GM12891 (cell line): ENCODE measurements at places on chromosomes 3 and 15.

DNA sequence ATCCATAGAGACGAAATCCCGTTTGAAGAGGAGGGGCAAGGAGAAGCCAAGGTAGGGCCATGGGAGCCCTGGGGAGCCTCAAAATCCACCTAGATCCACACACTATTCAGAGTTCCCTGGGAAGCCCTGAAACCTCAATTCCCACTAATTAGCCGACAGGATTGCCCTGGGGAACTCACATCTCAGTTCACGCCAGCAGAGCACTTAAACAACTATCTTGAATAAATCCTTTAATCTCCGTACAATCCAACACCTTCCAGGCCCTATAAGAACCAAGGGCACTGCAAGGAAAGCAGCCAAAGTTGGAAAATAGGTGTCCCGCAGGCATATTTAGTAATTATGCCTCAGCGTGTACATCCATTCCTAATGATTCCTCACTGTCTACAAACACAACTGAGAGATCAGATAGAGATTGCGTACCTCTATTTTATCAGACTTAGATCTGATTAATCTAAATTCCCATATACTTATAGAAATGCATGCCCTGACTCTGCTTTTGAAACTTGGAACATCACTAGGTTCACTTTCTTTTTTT is 25.6 kb upstream of the EIF4A2 start:
- DNase-seq, result no peak

DNA sequence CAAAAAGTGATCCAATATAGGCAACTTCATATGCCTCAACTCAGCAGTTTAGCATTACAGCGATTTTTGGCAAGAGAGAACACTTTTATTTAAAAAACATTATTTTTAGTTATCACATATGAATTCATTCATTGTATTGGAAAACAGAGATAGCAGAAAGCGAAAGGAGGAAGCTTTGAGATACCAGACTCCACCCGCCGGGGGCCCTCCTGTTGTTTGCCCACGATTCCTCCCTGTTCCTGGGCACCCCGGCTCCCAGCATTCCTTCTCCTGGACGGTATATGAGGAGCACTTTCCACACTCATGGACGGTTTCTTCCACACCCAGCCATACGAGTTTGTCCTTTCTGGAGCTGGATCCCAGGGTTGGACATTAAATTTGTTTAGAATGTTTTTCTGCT is 18.2 kb downstream of the APBA2 start:
- DNase-seq, result no peak

DNA sequence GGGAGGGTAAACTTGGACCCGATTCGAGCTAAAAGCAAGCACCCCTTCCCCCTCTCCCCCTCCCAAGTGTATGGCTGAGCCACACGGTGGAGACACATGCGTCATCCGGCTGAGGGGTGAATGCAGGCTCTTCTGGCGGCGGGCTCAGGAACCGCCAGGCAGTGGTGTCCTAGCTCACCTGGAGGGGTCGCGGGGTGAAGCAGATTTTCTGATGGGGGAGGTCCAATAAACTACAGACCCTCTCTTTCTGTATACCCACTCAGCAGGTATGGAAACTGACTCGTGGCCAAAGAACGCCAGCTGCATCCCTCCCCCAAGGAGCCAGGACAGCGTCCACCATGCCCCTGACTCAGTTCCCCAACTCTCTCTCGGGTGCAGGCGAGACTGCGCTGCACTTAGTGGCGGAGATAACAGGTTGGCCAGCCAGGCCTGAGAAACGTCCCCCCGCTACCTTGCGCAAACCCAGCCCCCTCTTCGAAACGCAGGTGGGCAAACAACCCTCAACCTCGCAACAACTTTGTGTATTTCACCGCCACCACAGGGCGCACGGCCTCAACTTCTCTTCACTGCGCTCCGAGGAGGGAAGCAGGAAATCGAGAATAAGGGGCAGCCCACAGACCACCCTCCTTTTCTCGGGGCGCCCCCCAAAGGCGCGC is 1.3 kb downstream of the MAGI1 start:
- no peak for DNase-seq

GRCh38 chr3:98058244-98058960 is 23.3 kb upstream of the GABRR3 start:
- no peak for DNase-seq

- DNase-seq, result no peak
These were observed 257.0 kb downstream of the LSAMP start for GRCh38 chr3:116188231-116188785.

DNA sequence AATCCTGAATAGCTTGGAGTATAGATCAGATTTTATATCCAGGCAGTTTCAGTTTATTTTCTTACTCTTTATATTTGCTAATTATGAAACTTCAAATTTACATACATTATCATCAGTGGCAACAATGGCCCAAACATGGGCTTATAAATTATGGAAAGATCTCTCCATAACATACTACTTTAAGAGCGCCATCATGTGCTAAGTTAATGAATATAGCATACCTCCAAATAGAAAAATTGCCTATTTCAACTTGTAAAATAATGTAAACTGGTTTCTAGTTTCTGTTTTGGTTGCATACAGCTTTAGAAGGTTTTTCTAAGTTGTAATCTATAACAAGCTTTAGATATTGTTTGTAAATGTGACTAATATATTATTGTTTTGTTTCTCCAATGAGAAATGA is 531.3 kb upstream of the UBE2E2 start:
- no peak for DNase-seq

GRCh38 chr15:28001641-28002040 is 97.5 kb downstream of the OCA2 start:
- DNase-seq, result no peak

DNA sequence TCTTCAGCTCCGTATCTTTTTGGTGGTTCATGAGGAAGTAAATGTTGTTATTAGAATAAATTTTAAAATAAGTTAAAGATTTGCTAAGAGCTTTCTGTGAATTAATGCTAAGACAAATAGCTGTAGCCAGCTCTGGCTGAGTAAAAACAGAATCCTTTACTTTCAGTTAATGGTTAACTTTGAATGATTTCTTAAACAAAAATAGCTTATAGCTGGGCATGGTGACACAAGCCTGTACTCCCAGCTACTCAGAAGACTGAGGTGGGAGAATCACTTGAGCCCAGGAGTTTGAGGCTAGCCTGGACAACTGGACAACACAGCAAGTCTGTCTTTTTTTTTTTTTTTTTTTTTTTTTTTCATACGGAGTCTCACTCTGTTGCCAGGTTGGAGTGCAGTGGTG is 25.0 kb downstream of the TCAIM start:
- no peak for DNase-seq

- no peak for DNase-seq
These were observed 34.7 kb upstream of the BNIP2 start for GRCh38 chr15:59723687-59724346.

- DNase-seq, result no peak
These were observed 44.9 kb upstream of the PARP14 start for GRCh38 chr3:122635789-122636188.

GRCh38 chr3:113018536-113019181 is 27.9 kb downstream of the GTPBP8 start:
- DNase-seq, result no peak

GRCh38 chr3:114147251-114147650 is 31.6 kb downstream of the DRD3 start:
- no peak for DNase-seq

GRCh38 chr3:160450846-160451245 is 1.3 kb upstream of the TRIM59 start:
- no peak for DNase-seq

GRCh38 chr3:128801779-128802380 is 75.9 kb downstream of the RAB7A start:
- no peak for DNase-seq

GRCh38 chr3:193078996-193079753 is 161.5 kb upstream of the MB21D2 start:
- no peak for DNase-seq

- no peak for DNase-seq
These were observed 32.1 kb upstream of the DENND4A start for GRCh38 chr15:65824031-65824743.

GRCh38 chr15:26691249-26691648 is 81.6 kb downstream of the GABRB3 start:
- no peak for DNase-seq

- no peak for DNase-seq
These were observed 143.6 kb upstream of the GOLIM4 start for GRCh38 chr3:168239287-168239686.

- DNase-seq, result no peak
These were observed 7.9 kb upstream of the OR4F6 start for GRCh38 chr15:101795455-101795854.

GRCh38 chr15:33262306-33262705 is 48.5 kb upstream of the RYR3 start:
- DNase-seq, result no peak

GRCh38 chr3:169153656-169154055 is 509.9 kb downstream of the MECOM start:
- DNase-seq, result no peak

DNA sequence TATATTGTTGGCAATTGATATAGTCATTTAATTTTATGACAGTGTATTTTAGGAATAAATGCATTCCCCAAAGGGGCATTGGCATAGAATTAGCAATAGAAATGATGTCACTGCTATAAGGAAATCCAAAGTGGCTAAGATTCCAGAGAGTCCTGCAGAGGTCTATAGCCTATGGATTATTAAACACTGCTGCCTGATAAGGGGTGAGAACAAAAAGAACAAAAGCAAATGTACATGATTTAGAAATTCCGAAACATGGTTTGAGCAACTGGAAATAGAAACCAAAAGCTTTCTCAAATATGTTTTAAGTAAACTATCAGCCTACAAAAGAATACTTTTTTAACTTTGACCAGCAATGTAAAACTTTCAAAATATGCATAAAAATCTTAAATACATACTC is 280.1 kb upstream of the RASGRP1 start:
- no peak for DNase-seq

GRCh38 chr15:38536201-38536676 is 28.4 kb downstream of the RASGRP1 start:
- no peak for DNase-seq

DNA sequence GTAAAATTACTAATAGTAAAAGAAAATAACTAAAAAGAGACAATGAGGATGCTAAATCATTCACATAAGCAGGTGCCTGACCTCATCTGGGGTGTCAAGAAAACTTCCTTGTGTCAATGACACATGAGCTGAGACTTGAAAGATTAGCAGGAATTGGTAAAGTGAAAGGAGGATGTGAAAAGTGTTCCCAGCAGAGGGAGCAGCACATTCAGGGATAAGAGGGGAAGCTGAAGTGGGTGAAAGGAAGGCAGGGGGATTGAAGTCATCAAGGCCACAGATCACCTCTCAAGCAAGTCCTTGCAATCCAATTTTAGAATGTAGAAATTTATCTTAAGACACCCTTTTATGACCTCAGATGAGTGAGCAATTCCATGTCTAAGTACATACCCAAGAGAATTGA is 60.2 kb upstream of the ACP3 start:
- no peak for DNase-seq

- no peak for DNase-seq
These were observed 83.7 kb upstream of the THBS1 start for GRCh38 chr15:39497016-39497758.

GRCh38 chr15:33132722-33133345 is 61.7 kb downstream of the FMN1 start:
- peak; percentile 11 for DNase-seq

- no peak for DNase-seq
These were observed 132.7 kb downstream of the SLC25A26 start for GRCh38 chr3:66353530-66353929.

DNA sequence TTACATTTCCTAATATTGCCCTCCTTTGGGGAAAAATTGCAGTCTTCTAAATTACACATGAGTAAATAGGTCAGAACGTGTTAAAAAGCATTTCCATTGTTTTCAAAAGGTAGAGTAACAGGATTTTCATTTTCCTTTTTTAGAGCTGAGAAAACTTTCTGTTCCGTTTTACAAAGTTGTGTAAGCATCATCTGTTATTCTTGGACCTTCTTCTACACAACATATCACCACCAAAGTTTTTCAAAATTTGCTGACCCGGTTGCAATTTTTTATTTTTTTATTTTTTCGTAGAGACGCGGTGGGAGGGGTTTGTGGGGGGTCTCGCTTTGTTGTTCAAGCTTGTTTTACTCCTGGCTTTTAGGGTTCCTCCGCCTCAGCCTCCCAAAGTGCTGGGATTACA is 1.1 kb downstream of the CCDC39 start:
- DNase-seq, result no peak
